Globus pallidus (tissue), 1 donor: ENCODE measurements at places on chromosomes 4 and X.

DNA sequence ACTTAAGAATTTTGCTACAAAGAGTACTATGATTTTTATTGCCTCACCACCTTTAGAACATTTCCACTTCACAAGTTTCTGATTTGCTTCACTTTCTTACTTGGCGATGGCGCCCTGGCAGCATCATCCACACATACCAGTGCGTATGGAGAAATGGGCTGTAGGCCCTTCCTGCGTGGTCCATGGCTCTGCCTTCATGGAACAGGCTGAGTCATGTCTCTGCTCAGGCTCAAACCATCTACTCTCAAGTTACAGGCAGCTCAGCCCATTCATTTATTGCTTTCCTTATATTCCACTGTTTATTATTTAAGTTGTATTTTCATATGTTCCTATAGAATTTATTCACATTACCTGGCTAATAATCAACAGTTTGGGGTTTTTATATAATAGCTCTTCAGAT, 21.1 kb downstream of the CASP3 start:
- DNase-seq, result no peak

GRCh38 chrX:106955004-106955772, 35.0 kb downstream of the CLDN2 start:
- no peak for DNase-seq

- no peak for DNase-seq
Measured at GRCh38 chr4:122403861-122404260, 25.1 kb downstream of the ADAD1 start.

GRCh38 chr4:183344523-183345255, 22.5 kb upstream of the CLDN24 start:
- no peak for DNase-seq

- no peak for DNase-seq
Measured at GRCh38 chr4:140996766-140997165, 136.5 kb downstream of the RNF150 start.

- DNase-seq, result peak; percentile 70
Measured at GRCh38 chr4:95155759-95156451, 392.9 kb downstream of the UNC5C start.

- no peak for DNase-seq
Measured at GRCh38 chr4:124428648-124429047, 283.9 kb downstream of the ANKRD50 start.
